ENCODE measurements at places on chromosomes 2 and 18.

DNA sequence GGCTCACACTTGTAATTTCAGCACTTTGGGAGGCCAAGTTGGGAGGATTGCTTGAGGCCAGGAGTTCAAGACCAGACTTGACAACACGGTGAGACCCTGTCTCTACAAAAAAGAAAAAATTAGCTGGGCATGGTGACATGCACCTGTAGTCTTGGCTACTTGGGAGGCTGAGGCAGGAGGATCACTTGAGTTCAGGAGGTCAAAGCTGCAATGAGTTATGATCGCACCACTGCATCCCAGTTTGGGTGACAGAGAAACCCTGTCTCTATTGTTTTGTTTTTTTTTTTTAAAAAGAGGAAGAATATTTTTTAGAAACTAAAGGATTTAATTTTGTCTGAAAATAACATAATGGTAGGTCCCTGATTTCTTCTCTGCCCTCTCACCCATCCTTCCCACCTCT, 79.4 kb upstream of the TMEM200C start:
- DNase-seq, result no peak

DNA sequence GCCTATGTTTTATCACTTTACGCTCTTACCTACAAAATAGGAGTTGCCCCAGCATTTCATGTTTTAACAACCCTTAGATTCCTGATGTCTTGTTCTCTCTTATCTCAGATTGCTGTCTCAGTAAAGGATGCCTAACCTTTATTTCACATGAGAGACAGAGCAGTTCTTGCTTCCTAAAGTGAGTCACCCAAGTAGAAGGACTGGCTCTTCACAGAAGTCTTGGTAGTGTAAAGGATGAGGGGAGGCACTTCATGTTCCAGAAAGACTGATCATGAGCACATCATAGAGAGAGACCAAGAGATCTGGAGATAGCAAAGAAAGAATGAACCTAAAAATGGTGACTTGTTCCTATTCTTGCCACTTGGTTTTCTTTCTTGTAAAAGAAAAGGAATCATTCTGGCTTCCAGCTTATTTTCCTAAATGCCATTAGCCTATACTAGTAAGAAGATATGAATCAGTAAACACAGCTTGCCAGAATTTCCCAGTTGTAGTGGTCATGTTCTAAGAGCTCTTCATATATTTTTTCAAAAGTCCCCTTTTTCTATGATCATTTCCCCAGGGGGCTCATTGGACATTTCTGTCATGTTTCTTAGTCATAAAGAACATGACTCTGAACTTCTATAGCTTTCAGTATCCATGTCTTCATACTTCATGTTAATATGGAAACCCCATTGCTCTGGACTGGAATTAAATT, 54.9 kb downstream of the MAPRE2 start:
- DNase-seq, result no peak

DNA sequence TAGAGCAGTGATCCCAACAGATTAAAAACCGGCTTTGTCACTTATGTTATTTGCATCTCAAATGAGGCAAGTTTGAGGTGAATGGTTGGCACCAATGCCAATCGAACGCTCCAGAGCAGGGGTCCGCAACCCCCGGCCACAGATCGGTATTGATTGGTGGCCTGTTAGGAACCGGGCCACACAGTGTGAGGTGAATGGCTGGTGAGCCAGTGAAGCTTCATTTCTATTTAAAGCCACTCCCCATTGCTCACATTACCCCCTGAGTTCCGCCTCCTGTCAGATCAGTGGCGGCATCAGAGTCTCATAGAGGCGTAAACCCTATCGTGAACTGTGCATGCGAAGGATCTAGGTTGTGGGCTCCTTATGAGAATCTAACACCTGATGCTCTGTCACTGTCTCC, 132.0 kb downstream of the TMEM182 start:
- no peak for DNase-seq

GRCh38 chr2:133780099-133780996, 212.1 kb upstream of the NCKAP5 start:
- peak; percentile 77 for DNase-seq

GRCh38 chr2:165277295-165277694, 38.1 kb downstream of the SCN2A start:
- peak; percentile 59 for DNase-seq

GRCh38 chr2:73021371-73022010, 50.0 kb downstream of the SFXN5 start:
- DNase-seq, result no peak

- DNase-seq, result no peak
These were observed 42.8 kb upstream of the COL3A1 start for GRCh38 chr2:188931361-188931760.

DNA sequence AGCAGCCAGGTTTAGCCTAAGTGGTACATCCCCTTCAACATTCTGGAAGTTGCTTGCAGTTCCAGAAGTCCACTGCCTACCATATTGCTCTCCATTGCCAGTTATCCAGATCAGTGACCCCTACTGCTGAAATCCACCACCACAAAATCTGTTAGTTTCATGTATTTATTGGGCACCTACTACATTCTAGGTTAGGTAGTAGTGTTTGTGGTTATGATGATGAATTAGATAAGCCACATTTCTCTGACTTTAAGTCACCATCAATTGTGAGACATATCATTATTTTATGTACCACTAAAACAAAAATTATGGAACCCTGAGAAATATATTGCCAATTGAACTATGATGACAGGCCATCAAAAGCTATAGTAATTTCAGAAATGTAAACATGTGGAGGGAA, 139.5 kb upstream of the PKDCC start:
- DNase-seq, result no peak

GRCh38 chr2:47237375-47238334, 82.5 kb upstream of the STPG4 start:
- DNase-seq, result no peak

DNA sequence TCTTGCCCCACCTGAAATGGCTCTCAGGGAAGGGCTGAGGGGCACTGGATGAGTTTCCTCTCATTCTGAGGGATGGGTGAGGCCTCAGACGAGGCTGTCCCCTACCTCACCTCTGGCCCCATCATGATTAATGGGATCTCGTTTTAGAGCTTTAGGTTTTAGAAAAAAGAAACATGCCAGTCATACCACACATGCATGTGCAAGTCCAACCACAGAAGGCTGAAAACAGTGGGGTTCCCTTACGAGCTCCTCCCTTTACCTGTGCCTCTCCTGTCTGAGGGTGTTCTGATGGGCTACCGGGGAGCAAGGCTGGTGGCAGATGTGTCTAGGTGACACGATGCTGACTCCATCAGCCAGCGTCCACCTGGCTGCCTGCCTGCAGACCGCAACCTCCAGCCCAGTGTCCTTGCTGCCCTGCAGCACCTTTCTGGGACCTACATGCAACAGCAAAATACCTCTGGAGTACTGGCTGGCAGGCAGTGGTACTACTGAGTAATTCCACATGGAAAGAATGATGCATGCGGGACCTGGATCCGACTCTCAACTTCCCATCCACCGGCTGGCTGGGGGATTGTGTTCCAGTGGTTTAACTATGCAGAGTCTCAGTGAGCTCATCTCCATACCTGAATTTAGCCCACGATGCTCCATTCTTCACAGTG, 9.1 kb upstream of the LYPD6B start:
- DNase-seq, result no peak

DNA sequence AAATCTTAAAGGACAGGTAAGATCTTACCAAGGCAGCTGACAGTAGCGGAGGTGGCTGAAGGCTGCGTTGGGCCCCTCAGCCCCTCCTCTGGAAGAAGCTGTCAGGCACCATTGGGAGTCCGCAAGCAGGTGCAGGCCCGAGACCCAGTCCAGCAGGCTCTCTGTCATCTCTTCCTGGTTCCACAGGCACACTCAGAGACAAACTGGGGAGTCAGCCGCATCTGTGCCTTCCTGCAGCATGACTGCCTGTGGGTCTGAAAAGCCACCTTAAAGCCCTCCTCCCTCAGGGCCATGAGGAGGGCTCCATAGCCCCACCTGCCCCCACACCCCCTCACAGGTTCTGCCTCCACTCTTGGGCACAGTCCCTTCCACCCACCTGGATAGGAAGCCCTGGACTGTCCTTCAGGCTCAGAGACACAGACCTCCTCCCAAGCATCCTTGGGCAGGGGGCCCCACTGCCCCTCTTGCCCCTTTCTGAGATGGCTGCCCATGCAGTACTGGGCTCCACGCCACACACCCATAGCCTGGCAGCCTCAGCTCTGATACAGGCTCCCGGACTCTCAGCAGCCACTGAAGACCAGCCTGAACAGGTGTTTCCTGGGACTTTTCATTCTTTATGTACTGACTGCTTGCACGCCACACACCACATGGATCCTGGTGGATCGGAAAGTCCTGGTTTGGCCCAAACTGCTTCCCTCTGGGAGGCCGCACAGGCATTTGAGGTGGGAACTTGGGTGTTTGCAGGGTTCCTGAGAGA, 239.8 kb downstream of the SEPTIN10 start:
- no peak for DNase-seq

- no peak for DNase-seq
These were observed 11.5 kb downstream of the NTSR2 start for GRCh38 chr2:11658208-11659114.

DNA sequence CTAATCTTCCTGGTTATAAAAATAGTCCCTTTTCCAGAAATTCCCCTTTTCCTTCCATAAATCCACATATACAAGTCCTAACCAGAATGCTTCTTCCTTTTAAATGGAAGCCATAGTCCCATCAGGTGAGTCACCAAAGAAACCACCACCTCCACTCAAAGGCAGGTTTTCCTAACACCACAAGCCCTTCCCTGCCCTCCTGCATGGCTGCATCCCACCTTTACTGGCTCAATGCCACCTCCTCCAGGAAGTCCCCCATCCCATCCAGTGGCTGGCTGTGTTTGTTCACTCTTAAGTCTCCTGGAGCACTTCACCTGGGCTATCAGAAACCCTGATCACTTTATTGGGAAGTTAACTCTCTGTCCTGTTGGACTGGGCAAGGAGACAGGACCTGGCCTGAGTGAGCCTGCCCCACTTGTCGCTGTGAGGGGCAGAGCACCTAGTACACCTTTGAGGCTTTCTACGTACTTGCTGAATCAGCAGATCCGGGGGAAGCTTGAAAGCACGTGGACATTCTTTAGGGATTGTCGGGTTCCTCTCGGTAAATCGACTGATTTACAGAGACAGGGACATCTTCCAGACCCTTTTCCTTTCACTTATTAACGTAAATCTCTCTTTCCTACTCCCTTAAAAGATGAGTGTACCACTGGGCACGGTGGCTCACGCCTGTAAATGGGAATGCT, 71.0 kb downstream of the NGEF start:
- DNase-seq, result no peak

- DNase-seq, result no peak
These were observed 143.1 kb upstream of the CAPN13 start for GRCh38 chr2:30950339-30950738.

GRCh38 chr2:74137651-74138599, 9.8 kb downstream of the BOLA3 start:
- no peak for DNase-seq

- no peak for DNase-seq
These were observed 267.1 kb downstream of the PRKCE start for GRCh38 chr2:45918463-45919159.

- no peak for DNase-seq
These were observed 29.8 kb downstream of the DPP10 start for GRCh38 chr2:114472246-114472645.

- DNase-seq, result no peak
These were observed 88.5 kb upstream of the UXS1 start for GRCh38 chr2:106282462-106283170.

GRCh38 chr2:175030380-175031271, 25.4 kb upstream of the CHN1 start:
- DNase-seq, result peak; percentile 48

DNA sequence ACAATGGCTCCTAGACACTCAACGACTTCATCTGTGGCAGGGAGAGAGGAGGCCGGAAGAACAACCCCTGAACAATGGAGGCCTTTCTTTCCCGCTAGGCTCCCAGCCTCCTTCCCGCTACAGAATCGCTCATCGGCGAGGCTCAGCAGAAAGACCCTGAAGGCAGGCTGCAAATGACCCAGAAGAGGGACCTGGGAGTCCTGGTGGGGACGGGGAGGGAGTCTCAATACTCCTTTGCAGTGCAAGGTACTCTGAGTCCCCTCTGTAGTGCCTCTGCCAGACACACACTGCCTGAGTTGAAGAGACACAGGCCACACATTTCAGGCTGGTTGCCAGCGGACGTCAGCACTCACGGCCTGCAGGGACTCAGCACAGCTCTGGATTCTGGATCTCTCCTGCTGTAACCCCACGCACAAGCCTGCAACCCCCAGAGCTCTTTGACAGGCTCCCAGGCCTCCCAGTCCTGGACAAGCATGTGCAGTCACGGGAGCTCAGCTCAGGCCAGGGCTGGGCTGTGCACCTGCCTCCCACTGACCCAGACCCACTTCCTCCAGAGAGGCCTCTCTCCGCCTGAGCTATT, 6.1 kb downstream of the GPR17 start:
- no peak for DNase-seq

DNA sequence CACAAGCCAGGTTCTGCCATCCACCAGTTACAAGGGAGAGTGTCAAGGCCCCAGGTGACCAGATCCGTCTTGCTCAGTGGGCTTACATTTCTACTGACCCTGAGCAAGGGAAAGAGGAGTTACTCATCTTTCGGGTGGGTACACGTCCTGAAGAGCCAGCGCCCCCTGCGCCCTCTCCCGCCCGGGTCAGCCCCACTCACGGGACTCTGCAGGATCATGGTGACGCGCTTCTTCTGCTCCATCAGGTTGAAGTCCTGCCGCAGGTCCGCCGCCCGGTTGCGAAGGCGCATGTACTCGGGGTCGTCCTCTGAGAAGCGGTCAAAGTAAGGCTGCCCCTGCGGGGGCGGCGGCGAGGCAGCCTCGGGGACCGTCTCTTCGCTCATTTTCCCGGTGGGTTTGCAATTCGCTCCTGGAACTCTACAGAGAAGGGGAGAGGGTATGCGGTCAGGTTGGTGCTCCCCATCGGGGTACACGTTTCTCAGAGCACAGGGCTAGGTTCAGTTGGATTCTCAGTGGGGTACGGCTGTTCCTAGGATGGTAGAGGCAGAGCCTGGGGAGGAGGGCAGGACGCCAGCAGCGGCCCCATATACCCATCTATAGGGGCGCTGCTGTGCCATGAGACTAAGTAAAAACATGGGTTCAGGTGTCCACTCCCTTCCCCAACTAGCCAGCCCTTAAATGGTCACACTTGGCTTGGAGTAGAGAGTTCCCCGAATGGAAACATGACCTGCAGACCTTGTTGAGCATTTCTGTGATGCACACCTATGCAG, 61.8 kb downstream of the ADD2 start:
- no peak for DNase-seq

GRCh38 chr2:236117861-236118269, 50.3 kb downstream of the GBX2 start:
- no peak for DNase-seq

DNA sequence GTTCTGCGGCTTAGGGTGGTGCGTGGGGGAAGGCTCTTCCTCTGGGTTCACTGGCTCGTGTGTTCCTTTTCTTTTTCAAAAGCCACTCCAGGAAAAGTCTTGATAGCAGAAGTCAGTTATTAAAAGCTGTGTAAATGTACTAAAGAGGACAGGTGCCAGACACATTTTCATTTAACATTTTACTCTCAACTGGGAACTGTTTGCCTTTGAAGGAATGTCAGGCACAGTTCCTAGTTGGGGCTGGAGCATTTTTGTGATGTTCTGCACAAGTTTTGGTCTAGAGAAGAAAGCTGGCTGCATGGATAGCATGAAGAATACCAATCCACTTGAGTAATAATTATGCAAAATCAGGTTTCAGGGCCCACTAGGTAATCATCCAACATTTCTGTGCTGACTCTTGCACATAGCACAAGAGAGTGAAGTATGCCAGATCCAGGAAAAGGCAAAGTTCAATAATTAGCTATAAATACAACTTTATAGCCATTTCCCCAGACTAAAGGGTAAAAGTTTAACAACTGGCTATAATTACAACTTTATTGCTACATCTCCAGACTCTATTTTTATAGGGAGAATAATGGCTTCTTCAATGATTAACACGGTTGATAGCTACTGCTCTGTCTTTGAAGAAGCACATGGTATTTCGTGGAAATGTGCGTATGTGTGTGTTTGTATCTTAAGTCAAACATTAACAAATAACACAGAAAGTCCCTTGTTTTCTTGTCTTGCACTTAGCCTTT, 16.2 kb downstream of the SCYGR8 start:
- no peak for DNase-seq

Measured in H4 (cell line).